Stimulated activated memory B cell treated with anti-CD40 and anti-IgM and Interleukin-4, amounts not matched to agents 10 μg/mL and 1 μg/mL and 100 μg/mL, for 72 hours (primary cell): ENCODE measurements at places on chromosomes 1 and 21.
A peak's percentile ranks its signal among the peaks of the same experiment; 100 is the strongest.

GRCh38 chr1:172902861-172903381, 147.8 kb downstream of the TNFSF18 start:
- no peaks in the 10 kb centered on the region for H3K36me3 ChIP-seq
- peak; percentile 65 for ATAC-seq
- no peak overlapping the region for H3K4me3 ChIP-seq

DNA sequence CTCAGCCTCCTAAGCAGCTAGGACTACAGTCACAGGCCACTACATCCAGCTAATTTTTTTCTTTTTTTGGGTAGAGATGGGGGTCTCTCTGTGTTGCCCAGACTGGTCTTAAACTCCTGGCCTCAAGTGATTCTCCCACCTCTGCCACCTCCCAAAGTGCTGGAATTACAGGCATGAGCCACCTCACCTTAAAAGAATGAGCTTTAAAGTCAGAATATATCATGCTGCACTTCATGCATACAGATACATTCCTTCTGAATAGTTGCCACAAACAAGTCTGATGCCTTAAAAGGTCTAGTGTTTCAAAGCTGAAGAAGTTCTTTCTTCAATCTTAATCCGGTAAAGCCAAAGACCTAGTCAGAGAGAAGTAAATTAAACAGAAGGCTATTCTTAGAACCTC, 23.8 kb upstream of the CPLANE2 start:
- H3K4me3 ChIP-seq, result no peak overlapping the region
- H3K27me3 ChIP-seq, result no peaks in the 10 kb centered on the region
- no peak overlapping the region for H3K27ac ChIP-seq
- peaks cover 5% of the 10 kb centered on the region for H3K36me3 ChIP-seq
- no peaks in the 10 kb centered on the region for H3K4me1 ChIP-seq
- no peak for ATAC-seq

DNA sequence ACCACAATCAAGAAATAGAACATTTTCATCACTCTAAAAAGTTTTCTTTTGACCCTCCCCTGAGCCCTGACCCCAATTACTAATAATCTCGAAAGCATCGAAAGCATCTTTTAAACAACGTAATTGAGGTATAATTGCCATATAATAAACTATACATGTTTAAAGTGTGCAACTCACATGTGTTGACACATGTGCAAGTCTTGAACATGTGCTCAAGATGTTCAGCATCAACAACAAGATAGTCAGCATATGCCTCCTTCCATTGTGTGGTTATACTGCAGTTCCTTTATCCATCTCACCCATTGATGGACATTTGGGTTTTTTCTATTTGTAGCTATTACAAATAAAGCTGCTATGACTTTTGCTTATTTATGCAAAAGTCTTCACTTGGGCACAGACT, 90.7 kb downstream of the RIPK4 start:
- no peak for ATAC-seq
- no peaks in the 10 kb centered on the region for H3K4me1 ChIP-seq
- H3K4me3 ChIP-seq, result no peak overlapping the region
- peaks cover 41% of the 10 kb centered on the region for H3K27me3 ChIP-seq
- H3K27ac ChIP-seq, result no peak overlapping the region

GRCh38 chr1:111647736-111648135, 28.1 kb downstream of the RAP1A start:
- peak overlapping the region; percentile 28 for H3K27ac ChIP-seq
- peaks cover 60% of the 10 kb centered on the region for H3K36me3 ChIP-seq

DNA sequence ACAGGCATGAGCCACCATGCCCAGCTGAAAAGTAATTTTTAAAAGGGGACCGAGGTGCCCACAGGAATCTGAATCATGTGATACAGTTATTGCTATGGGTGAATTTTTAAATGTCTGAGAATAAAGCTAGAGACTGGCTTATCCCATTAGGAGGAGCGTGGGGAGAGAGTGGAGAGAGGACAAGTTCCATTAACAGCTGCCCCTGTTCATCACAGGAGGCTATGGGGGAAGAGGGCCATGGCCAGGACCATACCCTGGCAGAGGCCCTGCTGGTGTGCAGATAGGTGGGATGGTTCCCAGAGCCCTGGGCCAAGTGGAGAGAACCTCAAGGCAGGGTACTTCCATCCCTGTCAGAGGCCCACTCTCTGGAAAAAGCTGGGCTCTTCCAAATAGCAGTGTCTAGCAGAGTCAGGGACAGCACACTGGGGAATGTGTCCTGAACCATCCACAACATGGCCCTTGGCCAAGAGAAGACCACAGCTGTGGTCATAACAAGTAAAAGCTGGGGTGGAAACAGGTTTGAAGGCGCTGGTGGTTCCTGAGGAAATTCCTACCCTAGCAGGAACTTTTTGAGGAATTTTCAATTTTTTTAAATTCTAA, 13.7 kb upstream of the ZNF691 start:
- peaks cover 9% of the 10 kb centered on the region for H3K4me1 ChIP-seq
- H3K36me3 ChIP-seq, result peaks cover 12% of the 10 kb centered on the region
- no peak for ATAC-seq
